ENCODE measurements at places on chromosomes 16 and 17.
A peak's percentile ranks its signal among the peaks of the same experiment; 100 is the strongest.

GRCh38 chr16:25298165-25298872 lies 40.7 kb upstream of the ZKSCAN2 start:
- no peak for DNase-seq

DNA sequence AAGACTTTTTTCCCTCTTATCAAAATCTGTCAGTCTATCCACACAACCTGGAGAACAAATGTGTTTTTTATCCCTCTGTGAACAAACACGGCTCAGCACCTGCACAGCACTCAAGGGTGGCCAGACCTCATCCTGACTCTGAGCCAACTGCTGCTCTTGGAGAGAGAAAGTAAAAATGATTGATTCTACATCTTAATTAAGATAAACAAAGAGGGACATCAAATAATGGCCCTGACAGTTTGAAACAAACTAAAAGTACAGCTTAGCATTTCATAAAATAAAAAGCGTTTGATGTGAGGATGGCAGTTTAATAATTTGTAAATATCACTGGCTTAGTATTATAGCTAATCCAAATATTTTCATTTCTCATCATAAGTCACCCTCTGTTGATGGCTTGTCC lies 106.2 kb downstream of the SNX11 start:
- no peak for DNase-seq

DNA sequence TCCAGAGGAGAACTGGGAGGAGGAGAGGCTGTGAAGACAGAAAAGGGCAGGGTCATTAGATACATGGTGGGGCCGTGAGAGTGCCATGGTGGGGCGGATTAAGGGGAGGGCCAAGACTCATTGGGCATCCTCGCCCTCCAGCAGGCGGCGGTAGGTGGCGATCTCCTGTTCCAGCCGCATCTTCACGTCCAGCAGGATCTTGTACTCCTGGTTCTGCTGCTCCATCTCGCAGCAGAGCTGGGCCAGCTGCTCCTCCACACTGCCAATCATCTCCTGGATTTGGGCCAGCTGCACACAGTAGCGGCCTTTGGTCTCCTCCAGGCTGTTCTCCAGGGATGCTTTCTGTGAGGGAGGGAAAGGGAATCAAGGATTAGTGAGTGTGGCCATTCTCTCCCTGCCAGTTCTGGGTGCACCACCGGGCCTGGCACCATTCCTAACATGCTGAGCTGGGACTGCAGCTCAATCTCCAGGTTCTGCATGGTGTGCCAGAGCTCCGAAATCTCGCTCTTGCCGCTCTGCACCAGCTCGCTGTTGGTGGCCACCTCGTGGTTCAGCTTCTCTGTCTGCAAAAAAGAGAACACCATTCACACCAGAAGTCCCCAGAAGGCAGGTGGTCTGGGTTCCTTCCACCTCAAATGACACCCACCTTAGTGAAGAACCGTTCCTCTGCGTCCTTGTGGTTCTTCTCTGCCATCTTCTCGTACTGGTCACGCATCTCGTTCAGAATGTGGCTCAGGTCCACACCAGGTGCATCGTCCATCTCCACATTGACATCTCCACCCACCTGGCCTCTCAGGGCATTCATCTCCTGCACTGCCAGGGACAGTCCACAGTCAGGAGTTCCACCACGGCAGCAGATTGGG lies 129.0 kb downstream of the CCDC144A start:
- no peak for DNase-seq

- no peak for DNase-seq
These were observed 59.0 kb downstream of the ARHGAP17 start for GRCh38 chr16:24955975-24956731.

DNA sequence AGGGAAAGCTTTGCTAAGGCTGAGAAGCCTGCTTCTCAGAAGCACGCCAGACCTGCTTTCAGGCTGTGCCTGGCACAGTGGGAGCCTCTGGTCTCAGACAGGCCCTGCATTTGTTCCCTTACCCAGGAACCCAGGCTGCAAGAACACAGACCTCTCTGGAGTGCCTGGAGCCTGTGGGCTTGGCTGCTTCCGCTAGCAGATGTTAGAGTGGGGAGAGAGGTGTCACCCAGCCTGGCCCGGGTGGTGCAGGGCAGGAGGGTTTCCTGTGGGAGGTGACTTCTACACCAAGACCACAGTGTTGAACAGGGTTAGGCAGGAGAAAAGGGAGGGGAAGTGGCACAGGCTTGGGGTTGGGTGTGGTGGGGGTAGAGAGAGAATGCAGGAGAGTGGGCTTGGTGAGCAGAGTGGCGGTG lies 35.8 kb upstream of the ADGRG1 start:
- peak; percentile 69 for DNase-seq

DNA sequence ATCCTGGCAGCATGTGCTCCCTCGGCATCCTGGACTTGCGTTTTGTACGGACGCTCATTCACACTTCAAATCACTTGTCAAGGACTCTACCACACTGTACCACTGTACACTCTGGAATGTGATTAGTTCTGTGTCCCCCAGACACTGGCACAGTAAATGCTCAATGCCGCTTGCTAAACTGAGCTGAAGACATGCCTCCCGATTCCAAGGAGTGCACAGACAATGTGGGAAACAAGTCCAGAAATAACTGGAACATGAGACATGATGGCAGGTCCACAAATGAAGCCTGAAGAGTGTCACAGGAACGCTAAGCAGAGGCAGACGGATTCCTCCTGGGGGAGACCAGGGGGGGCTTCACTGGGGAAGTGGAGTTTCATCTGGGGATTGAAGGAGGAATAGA lies 22.1 kb downstream of the HIC1 start:
- DNase-seq, result no peak

GRCh38 chr17:58384897-58385296 lies 32.4 kb downstream of the RNF43 start:
- no peak for DNase-seq

- DNase-seq, result no peak
These were observed 77.0 kb downstream of the CACNG1 start for GRCh38 chr17:67121316-67121891.

DNA sequence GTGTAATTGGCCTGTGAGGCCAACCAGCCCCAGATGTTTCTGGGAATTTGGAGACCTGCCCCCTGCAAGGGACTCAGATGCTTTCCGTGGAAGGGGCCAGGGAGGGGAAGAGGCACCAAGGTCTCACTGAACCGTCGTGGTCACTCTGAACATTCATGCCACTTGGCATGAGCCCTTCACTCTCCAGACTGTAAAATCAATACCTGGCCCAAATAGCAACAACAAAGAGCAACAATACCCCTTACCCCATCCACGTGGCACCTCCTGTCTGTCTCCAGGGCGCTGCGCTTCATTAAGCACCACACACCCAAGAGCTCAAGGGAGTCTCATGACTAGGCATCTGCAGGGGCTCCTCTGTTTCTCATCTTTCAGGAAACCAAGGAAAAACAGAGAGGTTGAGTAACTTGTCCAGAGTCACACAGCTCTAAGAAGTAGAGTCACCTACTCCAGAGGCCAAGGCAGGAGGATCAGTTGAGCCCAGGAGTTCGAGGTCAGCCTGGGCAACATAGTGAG lies 52.8 kb downstream of the SOCS1 start:
- DNase-seq, result no peak

GRCh38 chr16:23160574-23160973 lies 11.3 kb upstream of the USP31 start:
- no peak for DNase-seq

DNA sequence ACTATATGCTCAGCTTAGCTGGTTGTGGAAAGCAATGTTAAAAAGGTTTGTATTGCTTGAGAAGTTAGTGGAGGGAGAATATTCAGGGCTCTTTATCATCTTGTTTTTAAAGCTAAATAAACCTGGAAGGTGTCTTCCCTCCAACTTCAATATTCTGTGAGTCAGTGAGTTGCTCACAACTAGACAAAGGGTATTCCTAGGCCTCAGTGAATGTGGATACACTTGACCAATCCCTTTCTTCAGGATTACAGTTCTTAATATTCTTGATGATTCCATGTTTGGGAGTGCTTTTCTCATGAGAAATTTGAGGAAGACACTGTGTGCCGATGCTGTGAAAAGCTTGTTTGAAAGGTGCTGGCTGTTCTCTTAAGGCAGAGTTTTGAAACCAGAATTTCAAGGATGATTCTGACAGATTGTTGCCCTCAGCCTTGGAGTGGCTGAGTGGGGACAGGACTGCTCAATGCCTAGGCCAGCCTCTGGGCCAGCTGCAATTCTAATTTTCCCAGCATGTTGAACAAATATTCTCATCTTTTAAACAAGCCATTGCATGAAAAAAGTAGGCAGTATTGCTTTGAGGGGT lies 30.1 kb downstream of the MAP2K4 start:
- no peak for DNase-seq

DNA sequence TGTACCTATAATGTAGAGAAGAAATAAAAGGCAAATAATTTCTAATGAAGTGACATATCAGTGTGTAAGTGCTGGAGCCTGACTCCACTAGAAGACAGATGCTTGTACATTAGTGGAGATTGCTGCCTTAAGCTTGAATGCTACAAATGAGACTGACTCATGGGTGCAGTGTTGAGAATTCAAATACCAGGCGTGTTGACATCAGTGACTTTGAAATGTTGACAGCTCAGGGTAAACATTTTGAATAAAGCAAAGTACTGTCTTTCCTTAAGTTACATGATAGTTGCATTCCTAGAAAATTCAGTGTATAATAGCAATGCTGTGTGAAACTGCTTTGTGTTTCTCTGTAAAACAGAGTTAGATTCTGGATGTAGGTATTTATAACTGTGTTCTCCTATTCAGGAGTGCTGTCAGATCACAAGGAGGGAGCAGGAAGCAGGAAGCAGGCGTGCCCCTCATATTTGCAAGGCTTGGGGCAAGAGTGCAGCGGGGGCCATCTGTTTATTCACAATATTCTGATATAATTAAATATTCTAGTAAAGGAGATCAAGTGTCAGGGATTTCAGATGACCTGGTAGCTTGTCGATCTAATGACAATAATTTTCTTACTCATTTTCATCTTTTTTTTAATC lies 119.0 kb downstream of the SPECC1 start:
- no peak for DNase-seq

DNA sequence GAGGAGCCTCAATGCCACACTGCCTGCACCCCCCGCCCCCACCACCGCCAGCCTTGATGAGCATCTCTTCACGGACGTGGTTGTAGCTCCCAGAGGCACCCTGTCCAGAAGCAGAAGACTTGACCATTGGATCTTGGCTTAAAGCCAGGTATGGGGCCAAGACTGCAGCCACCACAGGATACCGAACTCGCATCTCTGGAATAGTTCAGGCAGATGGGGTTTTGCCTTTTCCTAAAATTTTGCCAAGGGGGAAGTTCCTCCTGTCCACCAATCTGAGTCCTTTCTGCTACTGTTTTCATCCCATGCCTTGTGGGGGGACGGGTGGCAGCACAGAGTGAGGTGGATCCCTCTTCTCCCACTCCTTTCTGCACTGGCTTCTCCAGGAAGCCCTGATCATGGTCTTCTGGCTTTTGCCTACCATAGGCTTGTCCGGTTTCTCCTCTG lies 939 bp downstream of the CORO6 start:
- no peak for DNase-seq

- no peak for DNase-seq
These were observed 24.5 kb upstream of the DUSP14 start for GRCh38 chr17:37465069-37465616.

DNA sequence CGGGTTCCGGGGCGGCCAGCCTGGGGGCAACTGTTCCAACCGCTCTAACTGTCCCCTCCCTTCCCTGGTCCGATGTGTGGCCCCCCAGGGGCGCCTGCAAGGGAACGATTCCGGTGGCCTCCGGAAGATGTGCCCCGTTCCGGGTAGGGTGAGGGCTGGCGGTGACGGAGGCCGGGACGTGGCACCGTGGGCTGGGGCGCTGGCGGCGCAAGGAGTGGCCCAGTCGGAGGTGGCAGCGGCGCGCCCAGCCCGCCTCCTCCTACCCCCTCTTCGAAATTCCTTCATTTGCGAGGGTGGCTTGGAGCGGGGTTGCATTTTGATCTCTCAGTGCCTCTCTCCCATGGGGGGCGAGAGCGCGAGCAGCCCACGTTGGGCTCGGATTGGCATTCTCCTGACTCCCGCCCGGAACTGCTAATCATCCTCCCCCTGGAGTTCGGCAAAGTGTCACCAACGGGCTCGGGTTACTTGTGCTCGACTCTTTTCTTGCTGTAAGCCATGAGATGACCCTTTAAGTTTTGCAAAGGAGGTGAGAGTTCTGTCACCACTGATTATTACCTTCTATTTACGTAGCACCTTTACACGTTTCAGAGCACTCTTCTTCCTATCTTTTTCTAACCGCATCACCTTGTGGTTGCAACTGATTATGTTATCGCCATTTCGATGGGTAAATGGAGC lies 622 bp downstream of the NDEL1 start:
- DNase-seq, result peak; percentile 56

DNA sequence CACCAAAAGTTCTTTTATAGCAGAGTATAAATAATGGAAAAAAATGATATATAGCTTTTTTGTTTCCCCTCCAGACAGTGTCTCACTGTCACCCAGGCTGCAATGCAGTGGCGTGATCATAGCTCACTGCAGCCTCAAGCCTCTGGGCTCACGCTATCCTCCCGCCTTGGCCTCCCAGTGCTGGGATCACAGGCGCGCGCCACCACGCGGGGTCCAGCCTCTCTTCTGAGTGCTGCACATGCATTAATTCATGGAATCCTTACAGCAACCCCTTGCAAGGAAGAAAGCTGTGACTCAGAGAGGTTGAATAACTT lies 18.0 kb upstream of the ZNF629 start:
- no peak for DNase-seq

DNA sequence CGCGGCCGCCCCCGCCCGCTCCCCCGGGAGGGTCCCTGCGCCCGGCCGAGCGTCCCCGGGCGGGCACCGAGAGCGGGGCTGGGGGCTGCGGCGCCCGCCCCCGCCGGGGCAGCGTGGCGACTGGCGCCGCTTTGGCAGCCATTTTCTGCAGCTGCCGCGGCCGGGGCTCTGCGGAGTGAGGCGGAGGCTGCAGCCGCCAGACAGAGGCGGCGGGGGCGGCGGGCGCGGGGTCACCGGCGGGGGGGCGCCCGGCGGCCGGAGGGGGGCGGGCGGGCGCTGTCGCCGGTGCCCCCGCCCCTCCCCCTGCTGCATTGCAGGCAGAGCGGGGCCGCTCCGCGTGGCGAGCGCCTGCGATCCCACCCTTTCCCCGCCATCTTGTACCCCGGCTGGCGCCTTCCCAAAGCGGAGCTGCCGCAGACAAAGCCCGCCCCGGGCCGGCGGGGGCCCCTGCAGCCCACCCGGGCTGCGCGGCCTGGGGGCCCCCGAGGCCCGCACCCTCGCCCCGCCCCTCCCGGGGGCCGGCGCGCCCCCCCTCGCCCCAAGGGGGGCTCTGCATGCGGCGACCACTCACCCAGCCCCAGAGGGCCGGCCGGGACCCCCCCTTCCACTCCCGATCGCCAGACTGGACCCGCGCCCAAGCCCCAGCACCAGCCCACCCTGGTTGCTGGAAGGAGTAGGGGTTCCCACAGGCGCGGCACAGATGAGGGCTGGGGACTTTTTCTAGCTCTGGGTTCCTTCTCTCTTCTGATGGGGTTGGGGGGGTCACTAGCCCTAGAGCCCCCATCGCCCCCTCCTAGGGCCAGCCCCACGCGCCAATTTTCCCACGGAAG lies 16.6 kb upstream of the CBX8 start:
- no peak for DNase-seq

GRCh38 chr17:4364622-4365041 lies 1.8 kb downstream of the UBE2G1 start:
- DNase-seq, result no peak

GRCh38 chr16:86597126-86597879 lies 19.0 kb downstream of the FOXL1 start:
- no peak for DNase-seq

GRCh38 chr16:77068402-77068801 lies 122.6 kb upstream of the MON1B start:
- DNase-seq, result no peak

Data from stimulated activated naive CD4-positive, alpha-beta T cell treated with Interleukin-2 at 50 U/mL for 16 hours (primary cell).